ENCODE measurements at places on chromosomes 6 and 20.

DNA sequence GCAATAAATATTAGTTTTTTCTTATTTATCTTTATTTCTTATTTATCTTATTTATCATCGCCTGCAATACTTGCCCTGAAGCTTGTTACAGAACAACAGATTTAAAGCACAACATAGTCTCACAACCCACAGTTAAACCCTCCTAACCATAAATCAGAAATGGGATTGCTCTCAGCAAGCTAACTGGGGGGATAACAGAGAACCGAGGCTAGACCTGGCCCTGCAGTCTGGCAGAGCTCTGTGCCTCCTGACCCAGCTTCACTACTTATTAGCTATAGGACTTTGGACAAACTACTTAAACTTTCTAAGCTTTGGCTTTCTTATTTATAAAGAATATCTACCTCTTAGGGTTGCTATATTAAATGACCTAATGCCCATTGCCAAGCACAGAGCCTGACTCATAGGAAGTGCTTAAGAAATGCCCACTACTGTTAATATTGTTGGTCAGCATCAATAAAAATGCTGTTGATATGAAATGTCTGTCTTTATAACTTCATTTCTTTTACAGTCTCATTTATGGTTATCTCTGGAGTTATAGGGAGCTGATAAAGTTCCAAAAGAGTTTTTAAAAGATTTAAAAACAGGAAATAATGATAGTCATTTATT, 87.9 kb upstream of the BEND6 start:
- H3K4me1 ChIP-seq: peaks cover 9% of the 10 kb centered on the region
- no peak overlapping the region for H3K4me3 ChIP-seq
- H3K27ac ChIP-seq: peak overlapping the region; percentile 15
- no peaks in the 10 kb centered on the region for H3K36me3 ChIP-seq
- no peaks in the 10 kb centered on the region for H3K27me3 ChIP-seq
- DNase-seq: no peak

DNA sequence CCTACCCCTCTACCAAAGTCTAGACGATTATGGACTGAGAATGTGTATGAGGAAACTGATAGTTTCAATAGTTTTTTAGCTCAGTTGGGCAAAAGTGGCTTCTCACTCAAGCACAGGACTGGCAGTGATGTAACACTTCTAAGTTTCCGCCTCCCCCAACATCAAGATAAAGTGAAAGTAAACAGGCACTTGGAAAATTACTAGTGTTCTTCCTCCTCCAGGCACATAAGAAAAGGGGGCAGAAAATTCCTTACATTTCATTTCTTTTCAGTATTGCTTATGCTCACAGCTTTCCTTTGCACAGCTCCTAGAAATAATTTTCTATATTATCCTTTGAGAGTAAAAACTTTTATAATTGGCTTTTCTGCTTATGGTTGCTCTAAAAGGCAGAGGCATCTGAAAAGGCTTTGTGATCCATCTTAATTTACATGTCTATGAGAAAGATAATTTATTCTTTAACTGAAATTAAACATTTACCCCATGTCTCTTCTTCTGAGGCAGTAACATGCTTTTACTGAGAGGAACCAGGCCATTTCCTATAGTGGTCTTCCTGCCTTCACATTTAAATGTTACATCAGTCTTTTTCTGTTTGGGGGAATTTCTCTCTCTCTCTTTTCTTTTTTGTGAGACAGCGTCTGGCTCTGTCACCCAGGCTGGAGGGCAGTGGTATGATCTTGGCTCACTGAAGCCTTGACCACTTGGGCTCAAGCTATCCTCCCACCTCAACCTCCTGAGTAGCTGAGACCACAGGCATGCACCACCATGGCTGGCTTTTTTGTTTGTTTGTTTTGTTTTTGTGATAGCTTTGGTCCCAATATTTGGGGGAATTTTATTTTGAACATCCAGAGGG, 65.0 kb upstream of the EEF1A1 start:
- H3K27ac ChIP-seq: peak overlapping the region; percentile 91
- peak overlapping the region; percentile 25 for H3K4me3 ChIP-seq
- H3K4me1 ChIP-seq: peaks cover 23% of the 10 kb centered on the region
- DNase-seq: peak; percentile 77
- H3K27me3 ChIP-seq: no peaks in the 10 kb centered on the region
- no peaks in the 10 kb centered on the region for H3K36me3 ChIP-seq

DNA sequence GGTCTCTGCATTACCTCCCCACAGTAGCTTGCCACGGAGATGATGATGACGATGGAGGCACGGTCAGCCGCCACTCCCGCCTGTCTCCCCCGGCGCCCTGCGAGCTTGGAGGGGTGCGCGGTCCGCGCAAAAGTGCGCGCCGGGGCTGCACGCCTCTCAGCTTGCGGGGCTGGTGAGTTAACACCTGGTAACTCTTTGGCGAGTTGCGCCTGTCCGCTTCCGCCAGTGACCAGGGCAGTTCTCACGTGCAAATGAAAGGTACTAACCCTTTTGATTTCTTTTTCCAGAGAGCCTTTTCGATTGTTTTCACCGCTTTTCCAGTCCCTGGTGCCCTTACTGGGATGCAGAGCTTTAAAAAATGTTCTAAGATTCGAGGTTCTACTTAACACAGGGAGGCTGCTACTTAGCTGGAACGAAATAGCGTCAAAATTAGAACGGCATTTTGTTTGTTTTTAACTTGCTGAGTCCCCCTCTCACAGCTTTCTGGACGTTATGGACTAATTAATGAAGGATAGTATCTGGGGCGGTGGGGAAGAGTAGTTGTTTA, 6.2 kb downstream of the GRIK2 start:
- no peaks in the 10 kb centered on the region for H3K36me3 ChIP-seq
- peaks cover 13% of the 10 kb centered on the region for H3K27me3 ChIP-seq
- H3K4me3 ChIP-seq: no peak overlapping the region
- H3K27ac ChIP-seq: no peak overlapping the region
- no peaks in the 10 kb centered on the region for H3K4me1 ChIP-seq

GRCh38 chr6:104580452-104580851, 279.3 kb downstream of the HACE1 start:
- H3K4me3 ChIP-seq: no peak overlapping the region
- DNase-seq: no peak
- H3K4me1 ChIP-seq: no peaks in the 10 kb centered on the region
- H3K27me3 ChIP-seq: no peaks in the 10 kb centered on the region
- no peaks in the 10 kb centered on the region for H3K36me3 ChIP-seq
- no peak overlapping the region for H3K27ac ChIP-seq

DNA sequence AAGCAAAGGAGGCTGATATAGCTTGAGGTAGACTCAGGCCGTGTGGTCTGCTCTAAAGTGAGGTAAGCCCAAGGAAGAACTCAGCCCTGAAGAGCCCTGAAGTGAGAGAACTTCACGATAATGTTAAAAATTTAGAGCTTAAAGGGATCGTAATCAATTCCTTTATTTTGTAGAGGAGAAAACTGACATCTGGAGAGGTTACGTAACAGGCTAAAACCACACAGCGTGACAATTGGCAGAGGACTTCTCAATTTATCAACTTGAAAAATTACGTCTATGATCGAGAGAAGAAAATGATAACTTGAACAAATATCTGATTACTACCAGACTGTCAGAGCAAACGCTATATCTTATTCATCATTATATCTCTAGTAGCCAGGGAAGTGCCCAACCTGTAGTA, 121.8 kb upstream of the FOXO3 start:
- no peak for DNase-seq
- H3K27ac ChIP-seq: no peak overlapping the region
- H3K4me3 ChIP-seq: no peak overlapping the region
- no peaks in the 10 kb centered on the region for H3K27me3 ChIP-seq
- no peaks in the 10 kb centered on the region for H3K36me3 ChIP-seq
- no peaks in the 10 kb centered on the region for H3K4me1 ChIP-seq

- DNase-seq: no peak
- no peak overlapping the region for H3K4me3 ChIP-seq
- no peak overlapping the region for H3K27ac ChIP-seq
These were observed 188.8 kb downstream of the EDN1 start for GRCh38 chr6:12478921-12479320.

- no peak for DNase-seq
- H3K4me1 ChIP-seq: no peaks in the 10 kb centered on the region
- H3K27ac ChIP-seq: no peak overlapping the region
- no peaks in the 10 kb centered on the region for H3K36me3 ChIP-seq
- H3K4me3 ChIP-seq: no peak overlapping the region
These were observed 303.3 kb upstream of the MMS22L start for GRCh38 chr6:97586344-97586743.

DNA sequence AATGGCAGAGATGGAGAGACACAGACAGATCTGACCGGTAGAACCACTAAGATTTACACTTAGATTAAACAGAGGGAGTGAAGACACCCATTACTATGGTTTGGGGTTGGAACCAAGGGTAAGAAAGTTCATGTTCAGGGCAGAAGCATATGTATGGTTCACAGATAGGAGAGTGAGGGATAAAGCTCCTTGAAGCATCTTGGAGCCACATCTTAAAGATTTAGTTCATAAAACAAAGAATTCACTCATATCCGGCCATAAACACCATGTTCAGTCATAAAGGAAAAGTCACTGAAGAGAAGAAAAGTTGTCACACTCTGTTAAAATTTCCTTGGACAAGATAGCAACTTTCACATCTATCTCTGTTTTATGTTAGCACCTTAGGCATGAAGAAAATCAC, 18.0 kb downstream of the STX7 start:
- H3K36me3 ChIP-seq: no peaks in the 10 kb centered on the region
- H3K27me3 ChIP-seq: no peaks in the 10 kb centered on the region
- H3K4me3 ChIP-seq: no peak overlapping the region
- H3K4me1 ChIP-seq: peaks cover 28% of the 10 kb centered on the region

- peaks cover 10% of the 10 kb centered on the region for H3K4me1 ChIP-seq
- no peaks in the 10 kb centered on the region for H3K27me3 ChIP-seq
- no peak overlapping the region for H3K27ac ChIP-seq
These were observed 705.4 kb downstream of the PTPRT start for GRCh38 chr20:42484335-42484734.

DNA sequence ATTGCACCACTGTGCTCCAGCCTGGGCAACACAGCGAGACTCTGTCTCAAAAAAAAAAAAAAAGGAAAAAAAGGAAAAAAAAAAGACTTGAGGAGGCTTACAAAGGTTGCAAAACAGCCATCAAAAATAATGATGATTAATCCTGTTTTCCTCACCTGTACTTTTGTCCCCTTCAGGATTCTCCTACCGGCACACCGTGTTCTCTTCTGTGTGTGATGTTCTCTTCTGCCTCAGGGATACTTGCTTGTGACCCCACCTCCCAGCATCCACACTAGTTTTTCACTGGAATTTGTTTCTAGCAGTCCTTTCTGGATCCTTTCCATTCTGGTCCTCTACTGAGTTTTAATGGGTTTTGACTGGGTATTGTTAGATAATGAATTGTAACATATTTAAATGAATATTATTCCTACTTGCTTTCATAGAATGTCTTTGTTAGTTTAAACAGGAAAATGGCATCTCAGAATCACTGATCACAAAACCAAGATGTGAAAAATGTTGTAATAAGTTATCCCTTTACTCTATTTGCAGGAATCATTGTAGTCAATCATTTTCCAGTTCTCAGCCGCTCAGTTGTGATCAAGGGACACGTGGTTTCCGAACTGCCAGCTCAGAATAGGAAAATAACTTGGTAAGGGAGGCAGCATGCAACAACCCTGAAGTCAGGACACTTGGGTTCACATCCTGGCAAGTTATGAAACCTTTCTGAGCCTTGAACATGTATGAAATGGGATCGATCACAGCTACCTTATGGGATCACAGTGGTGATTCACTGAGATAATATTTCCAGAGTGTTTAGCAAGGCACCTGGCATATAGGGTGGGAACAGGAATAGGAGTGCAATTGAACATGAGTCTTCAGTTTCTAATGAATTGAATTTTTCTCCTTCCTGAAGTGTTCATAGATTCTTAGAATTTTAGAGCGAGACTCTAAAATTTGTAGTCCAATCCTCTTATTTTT, 8.5 kb downstream of the C6orf89 start:
- peaks cover 15% of the 10 kb centered on the region for H3K36me3 ChIP-seq
- H3K4me3 ChIP-seq: no peak overlapping the region
- no peaks in the 10 kb centered on the region for H3K4me1 ChIP-seq

DNA sequence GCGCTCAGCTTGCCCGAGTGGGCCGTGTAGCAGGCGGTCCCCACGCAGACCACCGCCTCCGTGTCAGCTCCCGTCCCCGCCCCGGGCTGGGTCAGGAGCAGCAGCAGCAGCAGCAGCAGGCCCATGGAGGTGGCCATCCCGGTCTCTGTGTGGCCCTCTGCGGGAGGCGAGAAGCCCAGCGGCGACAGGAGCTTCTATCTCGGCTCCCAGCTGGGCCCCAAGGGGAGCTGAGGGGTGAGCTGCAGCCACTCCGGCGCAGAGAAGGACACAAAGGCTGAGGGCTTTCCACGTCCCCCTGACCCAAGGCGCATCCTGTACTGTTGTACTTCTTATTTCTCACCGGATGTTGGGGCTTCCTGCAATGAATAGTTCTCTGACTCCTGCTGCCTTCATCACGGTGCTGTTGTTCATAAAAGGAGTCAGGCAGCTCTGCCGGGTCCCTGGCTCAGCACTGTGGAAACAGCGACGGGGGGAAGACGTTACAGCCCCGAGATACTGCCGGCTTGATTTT, at the start of gene CD93:
CD93 (minus strand) TSS at position 269 of the 511 bp plus-strand sequence; CDS start at position 137, 132 bp downstream.
- H3K4me1 ChIP-seq: peaks cover 67% of the 10 kb centered on the region
- peak within 1 kb of the TSS; percentile 52 for H3K4me3 ChIP-seq
- no peaks in the 10 kb centered on the region for H3K36me3 ChIP-seq

DNA sequence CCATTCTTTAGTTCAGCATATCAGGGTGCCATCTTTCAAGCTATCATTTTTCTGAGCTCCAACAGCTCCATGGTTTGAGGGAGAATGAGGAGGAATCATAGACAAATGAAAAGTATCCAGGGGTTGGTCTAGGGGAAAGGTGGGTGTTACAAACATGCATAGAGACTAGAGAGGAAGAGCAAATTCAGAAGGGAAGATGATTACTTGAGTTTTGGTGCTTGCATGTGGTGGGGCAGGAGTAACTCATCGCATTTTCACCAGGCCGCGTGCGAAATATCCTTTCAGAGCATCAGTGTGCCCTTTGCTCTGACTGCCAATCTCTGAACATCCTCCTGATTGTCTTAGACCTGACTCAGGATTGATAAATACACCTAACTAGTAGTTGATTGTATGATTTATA, 7.7 kb upstream of the BICRAL start:
- H3K36me3 ChIP-seq: no peaks in the 10 kb centered on the region
- peaks cover 16% of the 10 kb centered on the region for H3K4me1 ChIP-seq
- H3K4me3 ChIP-seq: no peak overlapping the region
- no peaks in the 10 kb centered on the region for H3K27me3 ChIP-seq
- H3K27ac ChIP-seq: peak overlapping the region; percentile 81
- no peak for DNase-seq

- H3K36me3 ChIP-seq: no peaks in the 10 kb centered on the region
- no peaks in the 10 kb centered on the region for H3K4me1 ChIP-seq
- no peak overlapping the region for H3K27ac ChIP-seq
- DNase-seq: no peak
These were observed 66.7 kb downstream of the RPP21 start for GRCh38 chr6:30411515-30412207.

- H3K4me1 ChIP-seq: no peaks in the 10 kb centered on the region
- DNase-seq: no peak
- H3K27me3 ChIP-seq: no peaks in the 10 kb centered on the region
These were observed 120.2 kb downstream of the MBOAT1 start for GRCh38 chr6:20092071-20092566.
